ENCODE measurements at places on chromosomes 1 and 21.
A peak's percentile ranks its signal among the peaks of the same experiment; 100 is the strongest.

DNA sequence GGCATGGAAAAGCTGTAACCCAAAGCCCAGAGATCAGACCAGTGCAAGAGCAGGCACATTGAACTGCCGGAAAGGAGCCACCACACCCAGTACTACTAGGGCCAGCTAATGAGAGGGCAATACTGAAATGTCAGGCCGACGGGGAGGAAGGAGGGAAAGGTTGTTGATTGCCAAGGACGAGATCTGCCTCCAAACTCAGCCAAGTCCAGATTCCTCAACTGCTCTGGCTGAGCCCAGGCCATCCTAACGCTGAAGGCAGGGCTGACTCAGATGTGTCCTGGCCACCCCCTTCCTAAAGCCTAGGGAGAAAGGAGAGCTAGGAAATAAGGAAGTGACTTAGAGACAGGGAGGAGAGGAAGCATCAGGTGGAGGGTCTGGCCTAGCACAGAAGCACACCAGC lies 42.1 kb upstream of the IPO9 start:
- no peak for DNase-seq

DNA sequence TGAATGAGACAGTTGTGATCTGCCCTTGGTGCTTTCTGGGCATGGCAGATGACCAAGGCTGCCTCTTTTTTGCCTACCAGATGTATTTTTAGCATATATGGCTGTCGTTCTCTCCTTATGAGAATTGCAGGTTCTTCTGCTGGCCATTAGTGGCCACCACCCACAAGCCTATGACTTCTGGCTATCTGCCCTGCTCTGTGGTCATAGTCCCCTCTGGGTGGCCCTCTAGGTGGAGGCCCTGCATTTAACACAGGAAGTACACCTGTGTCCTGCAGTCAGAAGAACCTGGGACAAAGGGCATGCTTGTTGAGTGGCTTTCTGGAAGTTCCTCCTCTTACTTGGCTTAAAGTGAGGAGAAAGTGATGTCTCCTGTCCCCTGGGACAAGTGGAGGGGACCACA lies 6.5 kb downstream of the FCAMR start:
- no peak for DNase-seq

- peak; percentile 18 for DNase-seq
Observed at GRCh38 chr1:71080230-71080738, 551 bp downstream of the ZRANB2 start.

DNA sequence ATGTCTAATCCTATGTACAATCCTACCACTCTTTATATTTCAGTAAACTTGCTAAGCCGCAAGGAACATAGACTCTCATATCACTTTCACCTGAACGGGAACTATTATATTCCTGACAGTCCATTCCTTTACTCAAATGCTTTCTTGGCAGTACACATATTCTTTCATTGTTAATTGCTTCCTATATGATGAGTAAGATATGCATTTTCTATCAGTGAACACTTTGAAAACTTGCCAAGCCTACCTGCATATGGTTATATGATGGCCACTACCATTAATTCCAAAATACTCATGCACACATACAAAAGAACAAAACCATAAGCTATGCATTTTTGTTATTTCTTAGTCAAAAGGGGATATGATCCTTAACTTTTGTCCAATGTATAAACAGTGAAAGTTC lies 341.5 kb downstream of the VAV3 start:
- no peak for DNase-seq

DNA sequence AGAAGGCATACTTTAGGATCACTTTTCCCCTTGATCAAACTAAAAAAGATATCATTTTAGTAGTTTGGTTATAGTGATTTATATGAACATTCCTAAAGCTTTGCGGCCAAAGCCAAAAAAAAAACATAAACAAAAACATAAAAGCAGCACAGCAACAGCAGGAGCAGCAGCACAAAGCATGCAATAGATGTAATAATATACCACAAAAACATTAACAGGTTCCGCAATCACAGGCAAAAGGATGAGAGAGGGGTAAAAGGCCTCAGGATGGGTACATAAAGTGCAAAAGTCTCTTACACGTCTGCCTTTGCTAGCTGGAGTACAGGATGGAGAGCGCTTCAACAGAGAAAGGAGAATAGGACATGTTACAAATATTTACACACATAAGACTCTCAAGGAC lies 119.0 kb downstream of the COQ8A start:
- no peak for DNase-seq

GRCh38 chr1:222975472-222976122 lies 160.8 kb downstream of the DISP1 start:
- DNase-seq: no peak

GRCh38 chr1:186792870-186793581 lies 35.7 kb upstream of the PLA2G4A start:
- DNase-seq: no peak

All from DMS 273 treated with DMSO at 0.1 percent for 48 hours (cell line).